Stimulated activated CD4-positive, alpha-beta T cell treated with anti-CD3 and anti-CD28 coated beads, Interleukin-12 subunit alpha, Interleukin-12 subunit beta, amount 100 ng/mL, for 4 hours (primary cell): ENCODE measurements at places on chromosomes 3 and 15.

- no peak for DNase-seq
Observed at GRCh38 chr3:14634763-14635400, 16.7 kb upstream of the CCDC174 start.

DNA sequence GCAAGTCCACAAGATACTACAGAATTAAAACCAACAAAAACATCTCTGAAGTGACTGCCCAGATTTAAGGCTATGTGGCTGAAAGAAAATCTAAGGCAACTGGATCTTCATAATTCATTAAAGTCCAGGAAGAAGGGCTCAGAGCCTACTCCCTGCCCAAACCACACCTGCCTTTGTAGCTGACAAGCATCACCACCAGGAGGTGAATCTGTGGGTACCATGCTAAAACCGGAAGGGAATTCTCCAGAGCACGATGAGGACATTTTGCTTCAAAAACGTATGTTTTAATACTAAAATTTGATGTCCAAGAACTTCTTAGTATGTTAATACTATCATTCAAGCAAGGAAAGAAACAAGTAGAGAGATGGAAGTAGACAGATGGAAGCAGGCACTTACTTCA, 495.9 kb upstream of the NECTIN3 start:
- DNase-seq, result no peak

DNA sequence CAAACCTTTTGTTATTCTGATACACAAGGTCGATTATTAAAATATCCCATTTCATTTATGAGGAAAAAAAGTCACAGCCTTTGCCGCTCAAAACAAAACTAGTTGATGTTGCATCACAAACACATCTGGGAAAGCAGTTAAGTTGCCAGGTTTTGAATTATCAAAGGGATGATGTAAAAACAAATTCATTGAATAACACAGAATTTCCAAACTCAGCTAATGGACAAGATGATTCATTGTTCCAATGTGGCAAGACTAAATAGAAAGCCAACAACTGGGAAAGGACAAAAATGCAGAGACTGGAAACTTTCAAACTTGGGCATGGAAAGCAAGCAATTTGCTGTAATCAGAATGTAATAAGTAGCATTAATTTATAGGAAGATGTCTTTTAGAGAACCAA, 610.0 kb upstream of the ZNF385D start:
- DNase-seq, result no peak

GRCh38 chr3:9749296-9749644, 482 bp upstream of the OGG1 start:
- DNase-seq, result no peak

- DNase-seq, result no peak
Observed at GRCh38 chr3:116046350-116046749, 398.9 kb downstream of the LSAMP start.

GRCh38 chr3:122406198-122406597, 9.7 kb downstream of the WDR5B start:
- DNase-seq, result no peak

GRCh38 chr3:175818811-175819464, 959.8 kb downstream of the NAALADL2 start:
- DNase-seq, result no peak

GRCh38 chr3:163552659-163552966, 1525.7 kb downstream of the SI start:
- no peak for DNase-seq

GRCh38 chr3:186081678-186082077, 27.2 kb downstream of the ETV5 start:
- no peak for DNase-seq

DNA sequence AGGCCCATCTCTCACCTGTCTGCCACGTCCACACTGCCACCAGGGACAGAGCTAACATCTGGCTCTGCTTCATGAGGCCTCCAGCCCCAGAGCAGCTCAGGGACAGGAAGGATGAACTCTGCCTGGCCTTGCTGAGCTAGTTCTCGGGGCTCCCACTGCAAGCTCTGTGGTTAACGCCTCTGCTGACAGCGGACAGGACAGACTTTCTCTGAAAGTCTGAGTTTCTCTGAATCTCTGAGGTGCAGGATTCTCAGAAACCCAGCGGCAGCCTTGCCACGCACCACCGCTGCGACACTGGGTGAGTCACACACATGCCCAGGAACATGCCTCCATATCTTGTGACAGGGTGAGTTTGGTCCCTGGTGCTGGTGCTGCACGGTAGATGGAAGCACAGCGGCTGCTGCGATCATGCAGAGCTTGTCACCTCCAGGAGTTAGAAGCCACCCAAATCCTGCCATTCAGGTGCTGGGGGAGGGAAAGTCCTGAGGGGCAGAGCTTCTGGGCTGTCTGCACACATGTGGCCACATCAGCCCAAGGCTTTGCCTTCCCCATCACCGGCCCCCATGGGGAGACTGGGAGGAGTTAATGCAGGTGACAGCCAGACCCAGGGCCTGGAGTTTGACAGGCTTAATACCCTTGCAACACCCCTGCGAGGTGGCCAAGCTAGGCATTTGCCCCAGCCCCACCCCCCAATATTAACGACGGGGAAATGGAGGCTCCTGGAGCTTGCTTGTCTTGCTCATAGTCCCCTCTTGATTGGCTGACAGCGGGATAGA, 267.0 kb downstream of the PLCL2 start:
- peak; percentile 70 for DNase-seq

- peak; percentile 44 for DNase-seq
Observed at GRCh38 chr3:25910997-25911396, 121.1 kb downstream of the OXSM start.

DNA sequence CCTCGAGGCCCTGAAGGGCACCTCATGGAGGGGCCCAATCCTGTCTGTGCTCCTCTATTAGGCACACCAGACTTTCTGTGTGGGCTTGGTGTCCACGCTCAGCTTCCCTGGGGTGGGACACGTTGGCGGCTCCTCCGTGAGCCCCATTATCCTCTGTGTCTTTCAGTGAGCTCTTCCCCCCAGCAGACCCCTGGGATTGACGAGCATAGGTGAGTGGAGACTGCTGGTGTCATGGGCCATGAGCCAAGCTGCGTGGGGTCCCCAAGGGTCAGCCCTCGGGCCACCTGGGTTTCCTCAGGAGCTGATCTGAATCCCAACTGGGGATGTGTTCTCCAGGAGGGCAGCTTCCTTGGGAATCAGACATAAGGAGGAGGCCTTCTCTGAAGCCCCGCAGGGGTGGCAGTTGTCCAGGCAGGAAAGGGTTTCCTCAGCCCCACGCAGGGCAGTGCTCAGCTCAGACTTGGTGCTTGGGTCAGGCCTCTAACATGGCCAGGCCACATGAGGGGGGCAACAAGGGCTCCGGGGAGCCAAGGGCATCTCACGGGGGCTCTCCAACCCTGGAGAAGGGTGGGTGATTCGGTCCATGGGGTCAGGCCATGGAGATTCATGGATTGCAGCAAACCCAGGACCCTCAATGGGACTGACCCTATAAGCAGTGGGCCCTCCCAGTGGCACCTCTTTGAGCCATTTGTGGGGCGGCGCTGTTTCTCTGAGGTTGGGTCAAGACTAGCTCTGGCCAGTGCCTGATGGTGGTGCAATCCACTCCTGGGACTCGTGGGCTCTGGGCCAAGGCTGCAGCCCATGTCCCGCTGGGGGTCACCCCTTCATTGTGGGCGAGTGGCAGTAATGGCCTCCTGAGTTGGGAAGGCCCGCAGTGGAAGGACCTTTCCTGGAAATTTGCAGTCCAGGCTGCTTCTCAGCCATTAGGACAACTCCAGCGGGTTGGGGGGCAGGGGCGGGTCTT, 222.5 kb downstream of the SNRPN start:
- DNase-seq, result no peak

- no peak for DNase-seq
Observed at GRCh38 chr15:59339252-59339672, 33.4 kb downstream of the MYO1E start.

GRCh38 chr15:51718219-51718618, 19.2 kb downstream of the LYSMD2 start:
- no peak for DNase-seq

DNA sequence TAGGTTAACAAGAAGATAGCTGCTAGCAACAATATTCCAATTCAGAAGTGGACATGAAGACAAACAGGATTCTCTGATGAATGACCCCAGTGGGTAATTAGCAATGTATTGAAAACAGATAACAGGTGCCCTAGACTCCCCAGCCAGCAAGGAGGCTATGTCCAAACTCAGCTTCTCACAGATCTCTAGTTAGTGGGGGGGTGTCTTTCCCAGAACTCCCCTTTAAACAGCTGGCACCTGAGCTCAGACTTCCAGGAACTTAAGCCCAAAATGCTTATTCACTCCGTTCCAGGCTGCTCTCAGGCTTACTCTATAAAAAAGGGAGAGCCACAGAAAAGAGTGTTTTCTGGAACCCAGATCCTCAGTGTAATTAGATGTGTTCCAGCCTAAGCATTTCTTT, 423.0 kb upstream of the THBS1 start:
- no peak for DNase-seq

DNA sequence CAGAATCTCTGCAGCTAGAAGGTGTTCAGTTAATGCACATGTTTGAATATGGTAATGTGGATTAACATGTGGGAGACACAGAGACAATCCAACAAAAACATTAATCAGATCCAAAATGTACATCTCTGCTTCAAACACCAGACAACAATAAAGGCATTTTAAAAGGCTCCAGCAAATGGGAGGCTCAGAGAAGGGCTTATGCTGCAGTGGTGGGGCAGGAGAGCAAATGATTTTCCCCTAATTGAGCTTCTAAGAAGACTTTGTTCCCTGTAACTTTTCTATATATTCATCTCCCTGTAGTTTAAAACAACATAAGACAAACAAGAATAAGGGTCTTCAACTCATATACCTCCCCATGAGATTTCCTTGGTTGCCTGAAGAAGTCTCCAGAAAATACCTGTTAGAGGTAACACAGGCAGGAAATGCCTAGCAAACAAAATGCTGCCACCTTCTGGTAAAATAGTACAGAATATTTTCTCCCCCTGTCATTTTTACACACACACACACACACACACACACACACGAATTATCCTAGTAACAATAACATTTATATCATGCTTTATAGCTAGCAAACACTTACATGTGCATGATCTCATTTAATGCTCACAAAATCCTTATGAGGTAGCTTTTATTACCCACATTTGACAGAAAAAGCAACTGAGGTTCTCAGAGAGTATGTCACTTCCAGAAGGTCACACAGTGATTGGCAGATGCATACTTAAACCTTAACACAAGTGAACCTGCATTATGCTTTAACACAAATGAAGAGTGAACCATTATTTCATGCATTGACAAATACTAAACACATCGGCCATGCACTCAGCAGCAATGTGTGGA, 123.4 kb upstream of the MB21D2 start:
- DNase-seq, result no peak

- no peak for DNase-seq
Observed at GRCh38 chr3:123367467-123368154, 81.3 kb downstream of the ADCY5 start.

- DNase-seq, result no peak
Observed at GRCh38 chr15:100879061-100879463, 569 bp upstream of the ALDH1A3 start.

GRCh38 chr15:94086341-94086740, 145.0 kb upstream of the MCTP2 start:
- no peak for DNase-seq

DNA sequence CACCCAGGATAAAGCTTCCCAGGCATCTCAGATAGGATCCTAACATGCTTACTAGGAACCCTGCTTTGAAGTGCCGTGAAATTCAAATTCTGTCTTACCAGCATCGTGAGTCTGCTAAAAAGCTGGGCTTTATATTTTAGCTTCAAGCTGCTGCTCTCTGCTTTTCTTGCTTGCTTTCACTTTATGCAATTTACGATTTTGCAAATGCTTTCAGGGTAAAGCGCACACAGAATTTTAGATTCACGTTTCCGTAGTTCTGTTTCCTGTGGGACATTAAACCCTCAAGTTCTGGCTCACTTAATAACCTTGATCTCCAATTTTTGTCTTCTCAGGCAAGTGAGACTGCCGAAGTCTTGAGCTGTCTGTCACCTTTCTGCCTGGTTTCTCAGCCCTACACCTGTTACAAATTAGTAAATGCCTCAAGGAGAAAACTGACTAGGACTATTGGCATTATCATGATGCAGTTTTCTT, 170.5 kb upstream of the TGFBR2 start:
- DNase-seq, result no peak
